AG08395 (cell line): ENCODE measurements at places on chromosomes 4 and X.

DNA sequence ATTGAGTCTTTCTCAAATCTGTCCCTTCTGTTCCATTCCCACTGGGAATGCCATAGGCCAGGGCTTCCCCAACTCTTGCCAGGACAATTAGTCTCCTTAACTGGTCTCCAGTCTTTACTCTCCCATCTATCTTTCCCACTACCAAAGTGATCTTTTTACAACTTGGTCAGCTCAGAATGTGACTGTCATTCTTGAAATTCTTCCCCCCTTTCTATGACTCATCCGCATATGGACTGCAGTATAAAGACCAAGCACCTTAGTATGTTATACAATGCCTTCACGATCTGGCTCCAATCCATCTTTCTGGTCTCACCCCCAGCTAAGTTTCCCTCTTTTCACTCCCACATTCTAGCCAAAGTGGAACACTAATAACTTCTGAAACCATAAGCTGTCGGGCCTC lies 383.8 kb downstream of the OPHN1 start:
- no peak for DNase-seq

DNA sequence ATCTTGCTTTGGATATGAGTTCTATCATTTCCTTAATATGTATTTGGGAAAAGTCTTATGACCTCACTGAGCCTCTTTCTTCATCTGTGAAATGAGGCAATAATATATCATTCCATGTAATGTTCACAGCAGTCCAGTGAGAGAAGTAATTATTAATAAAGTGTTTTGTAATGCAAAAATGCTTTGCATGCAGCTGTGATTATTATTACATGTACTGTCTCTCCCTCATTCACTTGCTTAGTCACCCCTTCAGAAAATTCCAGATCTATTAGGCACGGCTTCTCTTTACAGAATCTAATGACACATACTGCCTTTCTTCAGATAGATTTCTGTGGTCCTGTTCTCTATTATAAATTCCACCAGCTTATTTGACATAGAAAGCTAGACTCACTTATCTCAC lies 53.5 kb upstream of the FGF13 start:
- peak; percentile 44 for DNase-seq

DNA sequence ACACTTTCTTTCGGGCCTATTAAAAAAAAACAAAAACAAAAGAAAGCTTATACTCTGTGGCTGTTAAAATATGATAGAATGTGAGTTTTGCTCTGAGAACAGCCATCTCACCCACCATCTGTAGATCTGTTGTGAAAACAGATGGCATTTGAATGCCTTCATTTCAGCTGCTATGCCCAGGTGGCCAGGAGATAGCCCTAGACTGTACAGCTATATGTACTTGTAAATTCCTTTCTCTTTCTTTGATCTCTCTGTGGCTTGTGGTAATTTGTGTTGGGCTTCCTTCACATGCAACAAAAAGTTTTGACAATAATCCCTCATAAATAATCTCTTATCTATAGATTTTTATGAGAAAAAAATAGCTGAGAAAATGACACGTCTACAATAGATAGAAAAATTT lies 38.1 kb downstream of the PNPLA4 start:
- DNase-seq: no peak

- DNase-seq: no peak
These were observed 682.9 kb upstream of the GALNTL6 start for GRCh38 chr4:171130256-171130801.

DNA sequence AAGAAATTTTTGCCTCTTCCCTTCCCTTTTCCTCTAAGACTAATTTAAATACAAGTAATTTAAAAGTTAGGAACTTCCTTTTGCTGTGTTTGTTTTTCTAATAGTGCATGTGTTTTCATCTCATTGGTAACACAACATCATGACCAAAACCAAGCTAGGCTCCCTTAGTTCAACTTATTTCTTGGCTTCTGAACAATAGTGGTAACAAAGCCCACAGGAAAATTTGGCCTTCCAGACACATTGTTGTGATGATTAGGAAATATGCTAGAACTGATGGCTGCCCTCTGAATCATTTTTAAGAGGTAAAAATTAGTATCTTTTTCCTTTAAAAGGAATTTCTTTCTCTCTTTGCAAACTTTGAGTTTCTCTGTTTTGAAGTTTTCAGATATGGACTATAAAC lies 25.5 kb upstream of the TEC start:
- DNase-seq: peak; percentile 14

DNA sequence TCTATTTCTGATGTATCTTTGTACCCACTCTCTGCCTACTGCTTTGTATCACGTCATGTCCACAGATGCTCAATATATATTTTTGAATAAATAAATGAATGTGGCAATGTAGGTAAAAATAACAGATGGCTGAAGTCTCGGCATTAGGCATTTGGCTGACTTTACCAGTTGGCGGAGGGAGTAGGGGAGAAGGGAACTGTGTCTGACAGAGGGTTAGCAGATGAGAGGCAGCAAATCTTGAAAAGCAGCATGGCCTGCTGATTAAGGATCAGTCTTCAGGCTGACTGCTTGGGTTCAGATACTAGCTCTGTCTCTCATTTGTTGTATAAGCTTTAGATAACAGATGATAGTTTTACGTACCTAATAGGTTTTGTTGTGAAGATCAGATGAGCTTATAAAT lies 31.9 kb upstream of the RASGEF1B start:
- DNase-seq: no peak

GRCh38 chrX:154358829-154359228 lies 15.6 kb downstream of the FLNA start:
- no peak for DNase-seq

- peak; percentile 16 for DNase-seq
These were observed 333.0 kb downstream of the DCHS2 start for GRCh38 chr4:154158361-154159155.

- DNase-seq: no peak
These were observed 109.6 kb downstream of the PPP3CA start for GRCh38 chr4:101237773-101238172.

- DNase-seq: no peak
These were observed 24.0 kb downstream of the RPA4 start for GRCh38 chrX:96907516-96908272.

GRCh38 chr4:145494666-145495270 lies 13.1 kb downstream of the SMAD1 start:
- no peak for DNase-seq

- DNase-seq: peak; percentile 48
These were observed 77.5 kb downstream of the HCCS start for GRCh38 chrX:11188664-11189063.

- no peak for DNase-seq
These were observed 17.8 kb upstream of the KLHL34 start for GRCh38 chrX:21675931-21676330.

DNA sequence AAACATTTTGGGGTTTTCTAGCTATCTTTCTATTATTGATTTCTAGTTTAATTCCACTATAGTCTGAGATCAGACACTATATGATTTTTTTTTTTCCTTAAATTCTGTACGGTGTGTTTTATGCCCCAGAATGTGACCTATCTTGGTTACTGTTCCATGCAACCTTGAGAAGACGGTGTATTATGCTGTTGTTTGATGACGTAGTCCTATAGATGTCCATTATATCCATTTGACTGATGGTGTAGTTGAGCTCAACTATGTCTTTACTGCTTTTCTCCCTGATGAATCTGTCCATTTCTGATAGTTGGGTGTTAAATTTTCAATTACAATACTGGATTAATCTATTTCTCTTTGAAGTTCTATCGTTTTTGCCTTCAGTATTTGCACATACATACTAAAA lies 212.5 kb downstream of the NDST4 start:
- no peak for DNase-seq

- no peak for DNase-seq
These were observed 380.6 kb downstream of the MAPK10 start for GRCh38 chr4:85979276-85979675.

- DNase-seq: no peak
These were observed 87.4 kb upstream of the CT45A1 start for GRCh38 chrX:135625995-135626394.

GRCh38 chr4:35793045-35793722 lies 451.1 kb downstream of the ARAP2 start:
- no peak for DNase-seq

DNA sequence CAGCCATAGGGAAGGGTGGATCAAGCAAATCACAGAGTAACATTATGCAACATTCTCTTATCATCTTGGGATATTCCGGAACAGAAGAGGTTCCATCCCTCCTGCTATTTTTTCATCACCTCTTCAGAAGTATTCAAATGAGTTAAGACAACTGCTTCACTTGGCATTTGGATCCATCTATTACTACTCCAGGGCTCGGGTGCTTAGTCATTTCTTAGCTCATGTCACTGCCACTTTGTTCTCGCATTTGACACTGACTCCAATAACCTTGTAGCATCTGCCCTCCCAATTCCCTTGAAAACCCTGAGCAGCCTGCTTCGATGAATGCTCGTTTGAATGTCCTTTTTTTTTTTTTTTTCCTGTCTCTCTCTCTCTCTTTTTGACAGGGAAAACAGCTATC lies 114.9 kb downstream of the PPARGC1A start:
- no peak for DNase-seq

DNA sequence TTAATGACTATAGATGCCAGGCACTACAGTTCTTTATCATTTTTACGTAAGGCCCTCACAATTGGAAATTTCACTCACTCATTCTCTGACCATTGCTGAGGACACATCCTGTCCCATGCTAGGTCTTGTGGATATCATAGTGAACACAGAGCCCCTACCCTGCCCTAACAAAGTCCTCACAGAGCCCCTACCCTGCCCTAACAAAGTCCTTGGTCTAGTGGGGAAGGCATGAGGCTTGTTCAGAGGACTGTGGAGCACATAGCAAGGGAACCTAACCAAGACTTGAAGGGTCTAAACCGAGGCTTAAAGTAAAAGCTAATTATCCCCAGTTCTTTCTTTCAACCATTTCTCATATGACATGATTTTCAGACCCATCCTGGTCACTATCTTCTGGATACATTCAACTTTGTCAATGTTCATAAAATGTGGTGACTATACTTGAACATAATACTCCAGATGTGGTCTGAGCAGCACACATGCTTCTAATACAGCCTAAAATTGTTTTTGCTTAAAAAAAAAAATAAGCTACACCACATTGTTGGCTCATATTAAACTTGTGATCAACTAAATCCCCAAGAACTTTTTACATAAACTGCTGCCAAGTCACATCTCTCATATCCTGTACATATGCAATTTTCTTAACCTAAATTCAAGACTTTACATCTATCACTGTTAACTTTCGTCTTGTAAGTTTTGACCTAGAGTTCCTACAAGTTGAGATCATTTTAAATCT lies 77.0 kb downstream of the GPC3 start:
- no peak for DNase-seq

- DNase-seq: no peak
These were observed 21.6 kb upstream of the DUSP9 start for GRCh38 chrX:153625271-153626024.

GRCh38 chr4:169707958-169708643 lies 49.6 kb downstream of the HPF1 start:
- DNase-seq: no peak

GRCh38 chr4:159736411-159736810 lies 633.5 kb downstream of the RAPGEF2 start:
- no peak for DNase-seq

DNA sequence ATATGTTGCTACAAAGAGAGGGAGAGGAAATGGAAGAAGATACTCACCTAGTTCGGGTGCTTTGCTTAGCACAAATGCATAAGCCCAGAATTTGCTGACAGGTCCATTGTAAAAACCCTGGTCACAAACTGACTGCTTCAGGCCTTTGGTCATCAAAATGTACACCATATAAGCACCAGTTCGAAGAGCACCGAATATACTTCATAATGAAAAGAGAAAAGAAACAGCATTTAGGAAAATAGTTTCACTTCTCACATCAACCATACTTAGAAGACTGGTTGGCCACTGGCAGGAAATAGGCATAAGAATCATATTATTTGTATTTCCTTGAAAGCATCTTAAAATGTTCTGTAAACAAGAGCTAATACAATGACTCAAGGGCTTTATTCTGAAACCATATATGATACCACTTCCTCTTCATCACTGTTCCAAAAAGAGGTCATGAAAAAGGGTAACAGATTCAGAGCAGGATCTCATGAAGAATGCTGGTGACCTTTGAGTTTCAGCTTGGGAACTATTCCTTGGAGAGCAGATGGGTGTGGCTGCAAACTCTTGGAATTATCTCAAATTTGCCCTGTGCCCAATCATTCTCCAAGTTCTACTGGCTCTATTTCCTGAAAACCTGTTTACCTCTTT lies 138.7 kb downstream of the ELOVL6 start:
- DNase-seq: peak; percentile 11

DNA sequence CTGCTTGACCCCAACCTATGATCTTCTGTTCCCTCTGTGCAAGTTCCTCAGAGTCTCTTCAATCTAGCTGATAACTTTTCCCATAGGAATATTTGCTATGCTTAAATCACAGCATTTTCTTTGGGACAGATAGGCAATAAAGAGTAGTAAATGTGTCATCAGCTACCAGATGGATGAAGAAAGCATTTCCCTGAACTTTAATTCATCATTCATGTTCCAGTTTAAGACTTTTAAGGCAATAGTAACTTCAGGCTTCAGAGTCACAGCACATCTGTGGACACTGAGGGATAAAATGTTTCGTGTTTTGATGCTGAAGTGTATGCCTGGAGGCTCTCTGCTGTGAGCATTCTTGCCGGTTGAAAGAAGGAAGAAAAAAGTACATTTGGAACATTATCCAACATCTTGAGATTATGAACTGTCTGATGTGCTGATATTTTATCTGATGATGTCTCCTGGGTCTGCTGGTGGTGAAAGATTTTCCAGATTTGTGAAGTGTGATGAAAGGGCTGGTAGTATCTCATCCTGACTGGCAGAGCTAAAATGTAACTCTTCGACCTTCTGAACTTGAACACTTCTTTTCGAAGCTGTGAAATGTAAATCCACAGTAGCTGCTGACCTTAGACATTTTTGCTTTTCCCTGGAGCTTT lies 133.7 kb downstream of the DCLK2 start:
- DNase-seq: peak; percentile 48

DNA sequence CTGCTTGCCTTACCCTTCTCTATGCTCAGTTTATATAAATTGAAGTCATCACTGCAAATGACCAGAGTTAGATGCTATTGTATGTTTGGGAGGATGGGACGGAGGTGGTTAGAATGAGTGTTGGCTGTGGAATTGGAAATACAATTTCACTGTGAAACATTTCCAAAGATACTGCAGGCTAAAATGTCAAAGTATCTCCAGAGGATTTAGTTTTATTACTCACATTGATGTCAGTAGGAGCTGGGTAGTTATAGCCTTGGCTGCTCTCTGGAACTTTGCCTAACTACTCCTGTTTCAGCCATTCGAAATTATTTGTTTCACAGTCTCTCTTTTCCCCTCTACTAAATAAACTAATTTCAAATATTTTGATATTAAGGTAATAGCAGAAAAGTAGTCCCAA lies 92.6 kb upstream of the PPP3CA start:
- peak; percentile 39 for DNase-seq

DNA sequence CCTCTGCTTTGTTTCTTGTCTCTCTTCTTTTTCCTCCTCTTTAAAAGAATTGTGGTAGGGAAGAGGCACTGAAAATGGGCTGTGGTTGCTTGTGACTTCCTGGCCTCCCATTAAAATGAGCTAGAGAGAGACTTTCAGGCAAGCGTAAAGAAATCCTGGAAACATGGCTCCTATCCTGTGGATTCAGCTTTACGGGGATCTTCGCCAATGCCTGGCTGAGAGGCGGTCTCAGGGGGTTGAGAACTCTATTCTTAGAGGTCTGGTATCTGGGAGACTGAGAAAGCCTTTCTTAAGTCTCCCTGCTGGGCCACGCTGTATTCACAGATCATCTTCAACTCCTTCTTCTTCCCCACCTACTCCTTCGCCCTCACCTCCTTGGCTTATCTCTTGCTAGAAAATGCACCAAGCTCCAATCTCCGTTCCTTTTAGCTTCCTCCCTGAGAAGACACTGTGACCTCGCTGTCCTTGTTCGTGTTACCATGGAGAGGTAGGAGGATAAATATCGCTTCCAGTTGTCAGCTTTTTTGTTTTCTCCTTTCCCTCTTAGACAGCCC lies 542 bp upstream of the KLF8 start:
- DNase-seq: no peak
